SK-N-MC (cell line): ENCODE measurements at places on chromosomes 6 and 20.

DNA sequence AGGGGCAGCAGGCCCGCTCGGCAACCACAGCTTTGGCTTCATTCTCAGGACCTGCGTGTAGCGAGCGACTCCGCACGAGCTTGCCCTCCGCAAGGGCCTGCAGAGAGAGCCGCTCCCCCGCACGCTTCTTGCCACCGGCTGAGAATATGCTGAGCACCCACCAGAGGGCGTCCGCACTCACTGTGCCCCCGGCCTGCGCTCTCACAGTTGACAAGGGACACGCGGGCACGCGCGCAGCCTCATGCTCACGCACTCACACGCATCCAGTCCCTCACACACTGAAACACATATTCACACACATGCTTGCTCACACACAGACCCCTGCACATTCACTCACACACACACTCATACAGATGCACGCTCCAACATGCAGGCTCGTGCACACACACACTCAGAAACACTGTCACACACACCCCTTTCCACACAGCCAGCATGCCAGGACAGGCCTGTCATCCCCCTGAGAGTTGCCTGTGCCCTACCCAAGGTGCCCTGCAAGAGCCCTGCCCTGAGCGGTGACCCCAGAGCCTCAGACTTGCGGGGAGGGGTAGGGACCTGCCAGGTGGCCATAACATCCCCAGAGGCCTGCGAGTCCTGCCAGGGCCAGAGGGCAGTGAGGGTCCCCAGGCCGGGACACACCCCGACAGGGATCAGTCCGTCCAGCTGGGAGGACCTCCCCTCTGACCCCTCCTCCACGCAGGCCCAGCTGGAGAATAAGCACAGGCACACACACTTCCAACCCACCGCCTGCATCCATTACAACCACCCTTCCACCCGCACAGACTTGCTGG, 174.1 kb downstream of the BMP7 start:
- DNase-seq, result no peak

- no peak for DNase-seq
Observed at GRCh38 chr20:33604991-33605370, 57.1 kb upstream of the C20orf144 start.

- DNase-seq, result no peak
Observed at GRCh38 chr20:32439132-32439829, 81.2 kb downstream of the ASXL1 start.

- DNase-seq, result no peak
Observed at GRCh38 chr6:13467216-13467600, 20.2 kb downstream of the GFOD1 start.

- DNase-seq, result no peak
Observed at GRCh38 chr6:160110586-160111123, 11.0 kb upstream of the SLC22A1 start.

GRCh38 chr6:113073611-113074191, 726.6 kb downstream of the RFPL4B start:
- no peak for DNase-seq

DNA sequence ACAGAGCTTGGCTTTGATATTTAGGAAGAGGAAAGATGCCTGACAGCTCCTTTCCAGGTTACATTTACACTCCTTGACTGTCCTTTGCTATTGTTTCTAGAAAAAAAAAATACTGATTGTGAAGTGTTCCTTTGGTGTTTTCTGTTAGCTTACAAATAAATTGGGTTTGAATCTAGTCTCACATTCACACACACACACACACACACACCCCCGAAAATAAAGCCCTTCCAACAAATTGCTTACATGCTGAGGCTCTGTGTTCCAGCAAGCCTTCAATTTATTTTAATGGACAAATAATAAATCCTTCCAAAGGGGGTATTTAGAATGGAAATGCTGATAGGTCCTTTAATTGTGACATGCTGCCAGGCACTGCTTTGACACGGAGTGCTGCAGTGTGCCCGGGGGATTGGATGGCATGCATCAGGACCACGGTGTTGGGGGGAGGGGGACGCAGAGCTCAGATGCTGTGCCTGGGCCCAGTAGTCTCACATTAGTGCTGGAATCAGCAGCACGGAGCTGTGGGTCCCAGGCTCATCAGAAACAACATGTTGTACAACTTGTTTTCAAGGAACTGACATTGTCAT, 199.9 kb downstream of the CD83 start:
- no peak for DNase-seq

GRCh38 chr6:6803180-6803977, 214.9 kb downstream of the LY86 start:
- no peak for DNase-seq

GRCh38 chr20:25191051-25191450, 4.5 kb upstream of the ENTPD6 start:
- DNase-seq, result no peak

GRCh38 chr6:167722634-167723309, 103.9 kb upstream of the AFDN start:
- DNase-seq, result no peak

GRCh38 chr6:124148236-124148957, 344.7 kb downstream of the NKAIN2 start:
- no peak for DNase-seq

DNA sequence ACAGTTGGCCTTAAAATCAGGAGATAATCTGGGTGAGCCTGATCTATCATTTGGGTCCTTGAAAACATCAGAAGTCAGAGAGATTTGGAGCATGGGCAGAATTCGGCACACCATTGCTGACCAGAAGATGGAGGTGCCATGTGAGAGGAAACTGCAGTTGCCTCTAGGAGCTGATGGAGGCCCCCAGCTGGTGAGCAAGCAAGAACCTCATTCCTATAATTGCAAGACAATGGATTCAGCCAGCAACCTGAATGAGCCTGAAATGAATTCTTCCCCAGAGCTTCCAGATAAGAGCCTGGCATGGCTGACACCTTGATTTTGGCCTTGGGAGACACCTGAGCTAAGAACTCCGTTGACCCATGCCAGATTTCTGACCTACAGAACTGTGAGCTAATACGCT, 76.3 kb upstream of the FYN start:
- DNase-seq, result no peak

DNA sequence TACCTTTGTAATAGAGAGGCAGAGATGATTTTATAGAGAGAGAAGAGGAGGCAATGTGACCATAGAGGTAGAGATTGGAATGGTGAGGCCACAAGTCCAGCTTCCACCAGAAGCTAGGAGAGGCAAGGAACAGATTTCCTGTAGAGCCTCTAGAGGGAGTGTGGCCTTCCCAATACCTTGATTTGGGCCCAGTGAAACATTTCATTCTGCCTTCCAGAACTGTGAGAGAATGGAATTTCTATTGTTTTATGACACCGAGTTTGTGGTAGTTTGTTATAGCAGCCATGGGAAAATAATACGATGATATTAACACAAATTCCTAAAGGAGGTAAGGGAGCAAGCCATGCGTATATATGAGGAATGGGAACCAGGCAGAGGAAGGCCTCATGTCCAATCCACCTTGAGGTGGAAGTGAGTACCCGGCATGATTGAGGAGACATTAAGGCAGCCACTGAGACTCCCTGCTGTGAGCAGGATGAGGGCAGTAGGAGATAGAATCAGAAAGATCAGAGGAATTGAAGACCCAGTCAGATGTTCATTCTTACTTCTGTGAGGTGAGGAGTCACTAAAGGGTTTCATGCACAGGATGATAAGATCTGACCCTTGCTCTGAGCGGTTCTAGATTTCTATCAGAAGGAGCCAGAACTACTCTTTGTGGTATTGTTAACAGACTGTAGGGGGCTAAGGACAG, 636.3 kb upstream of the IMPG1 start:
- no peak for DNase-seq

GRCh38 chr6:26197933-26198721, 110.9 kb downstream of the HFE start:
- DNase-seq, result no peak

- no peak for DNase-seq
Observed at GRCh38 chr6:15911753-15912504, 217.0 kb upstream of the MYLIP start.
